ENCODE measurements at places on chromosomes 5 and 9.
A peak's percentile ranks its signal among the peaks of the same experiment; 100 is the strongest.

- no peak for DNase-seq
Observed at GRCh38 chr9:9536523-9536922, 1076.3 kb downstream of the PTPRD start.

GRCh38 chr9:108134486-108135128, 645.0 kb upstream of the KLF4 start:
- DNase-seq: no peak

DNA sequence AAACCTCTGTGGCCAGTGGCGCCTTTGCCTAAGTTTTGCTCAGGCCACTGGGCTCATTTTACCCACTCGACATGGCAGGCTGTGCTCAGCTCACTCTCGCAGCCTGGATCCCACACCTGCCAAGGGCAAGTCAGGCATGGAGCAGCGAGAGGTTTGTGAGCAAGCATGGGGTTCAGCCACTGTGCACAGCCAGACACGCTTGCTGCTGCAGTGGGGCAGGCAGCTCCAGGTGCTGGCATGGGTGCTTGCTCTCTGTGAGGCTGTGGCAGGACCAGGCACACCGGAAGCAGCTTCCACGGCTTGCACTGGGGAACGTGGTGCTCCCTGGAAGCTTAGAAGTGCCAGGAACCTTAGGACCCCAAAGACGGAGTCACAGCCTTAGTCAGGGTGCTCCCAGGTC, 470.1 kb downstream of the CDH9 start:
- no peak for DNase-seq

GRCh38 chr5:94841598-94842322, 223.3 kb downstream of the SLF1 start:
- no peak for DNase-seq

DNA sequence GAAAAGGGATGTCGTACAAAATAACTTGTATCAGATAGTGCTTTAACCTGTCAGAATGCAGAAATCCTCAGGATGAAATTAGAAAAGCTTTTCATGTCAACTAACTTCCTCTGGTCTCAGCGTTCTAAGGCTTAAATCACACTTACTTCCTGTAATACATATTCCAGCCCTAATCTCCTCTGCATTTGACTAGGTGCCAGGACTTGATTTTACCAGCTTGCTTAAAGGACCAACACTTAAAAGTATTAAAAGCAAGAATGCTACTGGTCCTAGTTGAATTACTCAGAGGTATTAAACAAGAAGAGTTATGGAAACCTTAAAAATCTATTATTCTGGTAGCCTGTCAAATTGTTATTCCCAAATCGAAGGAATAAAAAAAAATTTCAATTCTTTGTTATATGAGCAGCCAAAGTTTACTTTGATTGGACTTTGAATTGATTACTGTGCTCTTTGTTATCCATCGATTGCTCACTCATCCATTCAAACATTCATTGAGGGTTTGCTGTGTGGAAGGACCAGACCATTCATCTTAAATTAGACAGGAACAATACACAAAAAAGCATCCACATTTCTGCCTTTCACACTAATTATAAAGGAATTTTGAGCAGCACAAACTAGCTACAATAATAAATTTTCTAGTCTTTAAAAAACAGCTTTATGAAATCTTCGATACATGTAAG, 108.7 kb downstream of the MUSK start:
- DNase-seq: peak; percentile 36

DNA sequence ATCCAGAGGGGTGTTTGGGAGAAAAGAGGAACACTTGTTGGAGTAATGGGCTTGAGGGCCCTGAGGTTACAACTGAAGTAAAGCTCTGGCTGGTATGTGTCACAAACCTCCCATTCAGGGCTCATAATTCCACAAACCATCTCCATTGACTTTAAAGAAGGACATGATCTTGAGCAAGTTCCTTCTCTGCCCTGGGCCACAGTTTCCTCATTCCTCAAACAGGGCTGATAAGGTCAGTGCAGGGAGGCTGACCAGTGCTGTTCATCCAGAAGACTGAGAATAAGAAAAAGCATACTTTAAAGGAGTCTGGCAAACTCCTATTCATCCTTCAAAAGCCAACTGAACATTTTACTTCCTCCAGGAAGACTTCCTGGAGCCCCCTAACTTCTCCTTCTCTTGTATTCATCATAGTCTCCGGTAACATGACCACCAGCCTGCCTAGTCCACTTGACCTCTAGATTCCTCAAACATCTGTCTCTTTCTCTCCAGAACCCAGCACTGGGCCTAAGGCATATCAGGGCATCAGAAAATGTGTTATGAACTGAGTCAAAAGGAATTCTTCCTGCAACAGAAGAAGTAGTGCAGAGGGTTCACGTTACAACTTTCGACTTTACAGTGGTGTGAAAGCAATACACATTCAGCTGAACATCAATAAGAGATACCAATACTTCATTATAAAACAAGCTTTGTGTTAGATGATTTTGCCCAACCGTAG, 20.7 kb upstream of the PTPN3 start:
- no peak for DNase-seq

- DNase-seq: no peak
Observed at GRCh38 chr9:84151640-84152039, 171.0 kb downstream of the RMI1 start.

DNA sequence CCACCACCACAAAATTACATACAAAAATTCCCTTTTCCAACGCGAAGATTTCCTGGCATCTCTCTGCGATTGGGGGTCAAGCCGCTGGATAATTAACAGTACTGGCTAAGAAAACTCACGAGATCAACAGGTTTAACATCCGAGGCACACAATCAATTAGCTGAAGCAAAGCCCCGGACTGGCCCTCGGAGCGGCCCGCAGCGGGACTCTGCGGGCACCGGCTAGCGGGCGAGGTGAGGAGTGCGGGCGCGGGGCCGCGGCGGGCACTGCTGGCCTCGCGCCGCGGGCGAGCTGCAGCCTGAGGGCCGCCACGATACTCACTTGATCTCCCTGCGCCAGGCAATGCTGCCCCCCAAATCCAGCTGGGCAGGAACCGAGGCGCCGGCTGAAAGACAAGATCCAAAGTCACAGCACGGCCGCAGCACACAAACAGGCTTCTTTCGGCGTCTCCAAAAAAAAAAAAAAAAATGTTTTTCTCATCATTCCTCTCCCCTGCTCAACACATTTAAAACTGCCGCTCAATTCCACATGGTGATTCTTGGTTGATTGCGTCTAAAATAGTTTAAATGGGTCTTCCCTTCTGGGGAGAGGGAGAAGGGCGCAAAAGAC, 210.2 kb downstream of the MEF2C start:
- DNase-seq: no peak

- DNase-seq: no peak
Observed at GRCh38 chr5:145699846-145700245, 135.3 kb downstream of the PRELID2 start.

DNA sequence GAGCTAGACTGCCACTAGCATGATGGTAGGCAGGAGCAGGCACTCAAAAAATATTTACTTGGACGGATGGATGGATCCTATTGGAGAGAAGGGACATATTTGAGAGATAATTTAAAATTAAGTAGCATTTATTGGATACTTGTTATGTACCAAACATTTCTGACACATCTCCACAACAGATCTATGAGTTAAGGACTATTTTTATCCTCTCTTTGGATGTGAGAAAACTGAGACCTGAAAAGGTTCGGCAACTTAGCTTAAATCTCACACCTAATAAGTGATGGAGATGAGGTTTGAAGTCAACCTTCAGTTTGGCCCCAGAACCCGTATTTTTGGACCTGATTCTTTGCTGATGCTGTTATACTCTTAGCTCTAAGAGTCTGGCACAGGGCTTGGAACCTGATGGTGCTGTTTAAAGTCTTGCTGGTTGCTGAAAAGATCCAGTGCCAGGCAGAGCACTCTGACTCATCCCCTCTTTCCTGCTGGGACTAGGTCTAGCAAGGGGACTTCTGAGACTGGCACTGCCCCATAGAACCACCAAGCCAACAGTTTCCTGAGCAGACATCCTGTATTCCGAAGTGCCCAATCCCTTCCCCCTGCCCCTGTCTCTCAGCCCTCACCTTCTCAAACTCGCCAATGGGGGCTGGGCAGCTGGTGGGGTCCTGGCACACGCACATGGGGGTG, 15.6 kb downstream of the SPARC start:
- DNase-seq: peak; percentile 61

GRCh38 chr9:28810388-28811075, 1237.3 kb upstream of the C9orf72 start:
- DNase-seq: no peak

- no peak for DNase-seq
Observed at GRCh38 chr9:29282121-29282520, 1708.8 kb upstream of the C9orf72 start.

DNA sequence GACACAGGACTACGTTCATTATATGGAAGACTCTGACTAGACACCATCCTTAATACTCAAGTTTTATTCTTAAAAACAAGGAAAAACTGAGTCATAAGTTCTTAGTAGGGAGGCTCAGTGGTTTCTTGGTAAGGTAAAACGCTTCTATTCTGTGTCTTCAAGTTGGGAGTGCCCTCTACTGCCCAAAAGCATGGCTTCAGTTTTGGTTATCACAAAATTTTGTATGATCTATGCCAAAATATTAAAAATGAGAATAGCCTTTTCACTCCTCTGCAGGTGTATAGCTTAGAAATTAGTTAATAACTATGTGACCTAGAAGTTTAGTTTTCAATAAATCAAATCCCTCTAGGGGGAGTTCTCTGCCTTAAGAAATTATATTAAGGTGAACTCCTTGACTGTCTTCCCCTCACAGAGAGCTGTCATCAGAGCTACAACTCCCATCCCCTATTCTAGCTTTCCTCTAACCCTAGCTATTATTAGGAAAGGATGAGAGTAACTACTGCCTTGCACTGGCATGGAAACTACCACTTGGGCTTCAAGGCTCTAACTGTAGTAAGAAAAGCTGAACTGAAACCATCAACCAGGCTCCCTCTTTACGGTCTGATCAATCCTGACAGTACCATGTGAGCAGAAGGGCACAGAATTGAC, 189.7 kb downstream of the GNAQ start:
- DNase-seq: no peak

GRCh38 chr5:6087576-6087975, 290.8 kb downstream of the MED10 start:
- no peak for DNase-seq

DNA sequence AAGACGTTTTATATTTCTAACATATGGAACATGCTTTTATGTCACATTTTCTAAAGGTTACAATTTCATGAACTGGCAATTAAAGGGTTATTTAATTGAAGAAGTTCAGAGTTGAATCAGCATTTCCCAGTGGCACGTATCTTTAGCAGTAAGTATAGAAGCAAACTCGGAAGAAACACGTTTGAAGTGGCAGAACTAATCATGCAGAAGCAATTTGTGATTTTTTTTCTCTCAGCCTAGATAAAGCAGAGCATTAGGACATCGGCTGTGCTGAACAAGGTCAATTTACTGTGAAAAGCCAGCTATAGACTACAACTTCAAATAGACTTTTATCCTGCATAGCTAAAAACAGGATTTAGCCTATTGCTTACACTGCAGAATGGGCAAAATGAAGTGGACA, 104.7 kb downstream of the ISL1 start:
- DNase-seq: no peak
